ENCODE measurements at places on chromosomes 7 and 10.

DNA sequence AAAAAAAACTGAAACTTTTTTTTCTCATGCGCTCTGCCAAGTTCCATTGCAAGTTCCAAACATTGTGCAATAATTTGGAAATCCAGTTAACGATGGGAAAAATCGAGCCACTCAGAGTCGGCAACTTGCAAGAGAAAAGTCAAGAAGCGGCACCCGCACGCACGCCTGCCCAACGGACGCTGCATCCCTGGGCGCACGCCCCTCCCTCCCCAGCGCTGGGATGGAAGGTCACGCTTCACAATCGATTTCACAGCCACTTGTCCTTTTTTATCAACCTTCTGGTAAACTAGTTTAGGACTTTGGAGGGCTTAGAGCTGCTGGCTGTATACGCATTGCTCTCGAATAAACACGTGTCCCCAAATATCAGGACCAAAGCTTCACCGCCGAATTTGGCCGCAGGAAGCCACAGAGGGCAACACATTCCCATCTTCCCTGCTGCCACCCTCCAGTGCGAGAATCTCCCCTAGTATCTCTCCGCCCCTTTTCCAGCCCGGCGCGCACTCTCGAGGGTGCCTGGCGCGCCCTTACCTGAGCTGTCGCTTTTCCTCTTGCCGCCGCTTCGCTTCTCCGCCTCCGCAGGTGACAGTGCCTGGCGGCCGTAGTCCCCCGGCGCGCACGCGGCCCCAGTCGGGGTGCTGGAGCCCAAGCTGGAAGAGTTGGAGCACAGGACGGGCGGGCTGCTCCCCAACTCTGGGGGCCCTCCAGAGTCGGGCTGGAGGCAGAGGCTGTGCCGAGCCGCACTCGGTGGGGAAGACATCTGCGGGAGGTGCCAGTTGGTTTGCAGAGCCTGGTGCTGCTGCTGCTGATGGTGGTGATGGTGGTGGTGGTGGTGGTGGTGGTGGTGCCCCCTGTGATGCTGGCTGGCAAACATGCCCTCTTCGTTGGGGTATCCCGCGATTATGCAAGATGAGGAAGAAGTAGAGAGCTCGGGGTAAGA, 857 bp downstream of the MEOX2 start:
- DNase-seq = peak; percentile 86
- peak overlapping the region; percentile 94 for H3K27ac ChIP-seq
- peaks cover 41% of the 10 kb centered on the region for H3K4me1 ChIP-seq

GRCh38 chr7:55427342-55427741, 62.2 kb downstream of the LANCL2 start:
- peaks cover 13% of the 10 kb centered on the region for H3K36me3 ChIP-seq
- H3K27me3 ChIP-seq = no peaks in the 10 kb centered on the region
- DNase-seq = no peak
- no peak overlapping the region for H3K27ac ChIP-seq
- H3K4me3 ChIP-seq = no peak overlapping the region

GRCh38 chr7:107056728-107057473, 12.4 kb downstream of the PRKAR2B start:
- H3K27ac ChIP-seq = no peak overlapping the region
- DNase-seq = no peak
- H3K27me3 ChIP-seq = peaks cover 5% of the 10 kb centered on the region
- no peaks in the 10 kb centered on the region for H3K4me1 ChIP-seq
- no peaks in the 10 kb centered on the region for H3K36me3 ChIP-seq
- H3K4me3 ChIP-seq = no peak overlapping the region

- H3K36me3 ChIP-seq = no peaks in the 10 kb centered on the region
Measured at GRCh38 chr10:70474780-70475179, 3.8 kb upstream of the PALD1 start.

DNA sequence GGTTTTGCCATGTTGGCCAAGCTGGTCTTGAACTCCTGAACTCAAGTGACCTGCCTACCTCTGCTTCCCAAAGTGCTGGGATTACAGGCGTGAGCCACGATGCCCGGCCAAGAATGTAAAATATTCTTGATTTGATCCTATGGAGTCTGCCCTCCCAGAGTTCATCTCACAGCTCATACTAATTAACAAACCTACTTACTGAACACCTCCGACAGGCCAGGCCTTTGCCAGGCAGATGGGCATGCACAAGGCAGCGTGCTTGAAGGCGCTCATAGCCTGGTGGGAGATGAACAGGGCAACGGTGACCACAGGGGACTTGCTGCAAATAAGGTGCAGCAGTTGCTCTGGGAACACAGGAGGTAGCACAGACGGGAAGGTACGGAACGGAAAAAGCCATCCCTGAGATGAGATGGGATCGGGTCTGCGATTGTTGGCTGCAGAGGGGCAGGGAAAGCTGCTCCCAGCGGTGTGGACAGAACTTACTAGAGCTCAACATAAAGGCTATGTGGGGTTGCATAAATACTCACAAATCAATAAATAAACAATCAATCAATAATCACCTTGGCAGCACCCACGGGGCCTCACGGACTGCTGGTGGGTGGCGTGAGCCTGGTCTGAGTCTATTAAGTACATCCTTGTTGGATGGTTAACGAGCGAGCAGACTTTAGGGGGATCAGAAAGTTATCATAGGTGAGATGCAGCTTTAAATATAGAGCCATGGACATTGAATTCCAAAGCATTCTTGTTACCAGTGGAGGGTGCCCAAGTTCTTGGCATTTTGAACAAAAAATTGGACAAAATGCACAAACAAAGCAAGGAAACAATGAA, 4.7 kb downstream of the ACBD7 start:
- H3K36me3 ChIP-seq = no peaks in the 10 kb centered on the region
- peak overlapping the region; percentile 69 for H3K4me3 ChIP-seq
- peak overlapping the region; percentile 78 for H3K27ac ChIP-seq
- no peak for DNase-seq
- peaks cover 8% of the 10 kb centered on the region for H3K4me1 ChIP-seq

- H3K4me1 ChIP-seq = peaks cover 6% of the 10 kb centered on the region
- H3K36me3 ChIP-seq = no peaks in the 10 kb centered on the region
- no peaks in the 10 kb centered on the region for H3K27me3 ChIP-seq
- H3K4me3 ChIP-seq = no peak overlapping the region
Measured at GRCh38 chr10:70300461-70300860, 16.7 kb upstream of the NPFFR1 start.

DNA sequence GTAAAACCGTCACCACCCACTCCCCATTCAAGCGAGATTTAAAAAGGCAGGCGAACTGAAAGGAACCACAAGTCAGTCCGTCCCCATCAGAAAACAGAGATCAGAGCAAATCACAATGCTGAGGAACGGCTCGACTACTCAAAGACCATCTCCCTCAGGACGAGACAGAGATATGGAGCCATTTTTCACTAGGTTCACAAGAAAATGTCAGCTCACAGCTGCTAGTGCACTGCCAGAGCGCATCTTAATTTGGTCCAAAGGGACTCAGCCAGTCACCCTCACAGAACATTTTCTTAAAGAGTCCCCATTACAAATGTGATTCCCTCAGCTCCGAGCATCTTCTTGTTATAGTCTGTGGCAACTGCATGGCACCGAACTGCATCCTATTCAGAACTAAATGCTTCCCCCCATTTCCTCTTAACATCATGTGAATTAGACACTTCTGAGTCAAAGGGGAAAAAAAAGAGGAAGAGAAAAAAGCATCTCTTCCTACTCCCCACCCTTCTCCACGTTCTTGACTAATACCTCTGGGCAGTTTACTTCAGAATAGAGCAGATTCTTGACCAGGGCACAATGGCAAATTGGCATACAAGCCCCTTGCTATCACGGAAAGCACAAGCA, 683.9 kb downstream of the MAGI2 start:
- H3K4me3 ChIP-seq = no peak overlapping the region
- no peaks in the 10 kb centered on the region for H3K36me3 ChIP-seq
- no peak for DNase-seq
